ENCODE measurements at places on chromosomes 11 and 22.

GRCh38 chr11:116414357-116414880 lies 358.4 kb downstream of the BUD13 start:
- no peak for DNase-seq

DNA sequence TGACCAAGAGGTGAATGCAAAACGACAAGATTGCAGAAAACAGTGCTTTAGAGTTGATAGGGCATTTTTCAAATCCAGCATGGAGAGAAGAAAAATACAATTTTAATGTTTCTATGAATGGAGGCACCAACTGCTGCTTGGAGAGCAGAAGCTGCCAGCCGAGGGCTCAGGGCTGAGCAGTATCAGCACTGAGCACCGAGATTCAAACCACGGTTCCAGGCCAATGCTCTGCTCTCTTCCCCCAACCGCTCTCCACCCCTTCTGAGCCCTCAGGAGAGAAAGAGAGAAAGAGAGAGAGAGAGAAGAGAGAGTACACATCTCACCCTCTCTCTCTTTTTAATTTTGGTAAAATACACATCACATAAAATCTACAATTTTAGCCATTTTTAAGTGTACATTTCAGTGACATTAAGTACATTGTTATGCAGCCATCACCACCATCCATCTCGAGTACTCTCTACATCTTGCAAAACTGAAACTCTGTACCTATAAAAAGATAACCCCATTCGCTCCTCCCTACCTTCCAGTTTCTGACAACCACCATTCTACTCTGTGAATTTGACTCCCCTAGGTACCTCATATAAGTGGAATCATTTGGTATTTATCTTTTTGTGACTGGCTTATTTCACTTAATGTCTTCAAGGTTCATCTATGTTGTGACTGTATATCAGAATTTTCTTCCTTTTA lies 333.3 kb downstream of the MIAT start:
- no peak for DNase-seq

GRCh38 chr11:65595543-65596281 lies at the start of gene KCNK7:
Gene KCNK7 (minus strand): TSS chr11:65595800. CDS start chr11:65595772, 28 bp downstream.
- DNase-seq = no peak

DNA sequence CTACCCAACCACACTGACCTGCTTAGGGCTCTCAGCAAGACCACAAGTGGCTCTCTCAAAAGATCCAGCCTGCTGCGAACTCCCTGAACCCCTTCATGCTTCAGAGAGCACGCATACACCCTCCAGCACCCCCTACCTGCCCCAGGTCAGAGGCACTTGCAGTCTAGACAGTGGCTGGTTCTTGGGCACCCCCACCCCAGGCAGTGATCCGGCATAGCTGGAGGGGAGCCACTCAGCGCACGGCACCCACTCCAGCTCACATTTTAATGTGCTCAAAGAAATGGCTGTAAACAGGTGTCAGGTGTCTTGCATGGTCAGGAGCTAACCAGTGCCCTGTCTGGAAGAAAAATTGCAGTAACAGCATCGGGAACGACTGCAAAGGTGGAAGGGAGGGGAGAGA lies 140.8 kb downstream of the PKNOX2 start:
- DNase-seq = no peak

DNA sequence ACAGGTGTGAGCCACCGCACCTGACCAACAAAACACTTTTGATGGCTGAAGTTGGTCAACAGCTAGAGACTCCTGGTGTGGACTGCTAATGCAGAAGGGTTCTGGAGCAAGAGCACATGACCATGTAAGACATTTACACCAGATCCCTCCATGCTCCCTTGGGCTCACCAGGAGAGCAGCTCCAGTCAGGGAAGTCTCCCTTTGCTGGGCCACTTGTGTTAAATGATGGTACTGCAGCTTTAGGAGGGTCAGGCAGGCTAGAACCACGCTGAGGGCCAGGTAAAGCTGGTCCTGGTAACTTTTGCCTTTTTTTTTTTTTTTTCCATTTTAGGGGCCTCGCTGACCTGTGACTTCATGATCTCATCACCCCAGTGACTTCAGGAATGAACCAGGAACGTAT lies 146.4 kb downstream of the FBXO7 start:
- DNase-seq = no peak

- DNase-seq = no peak
Observed at GRCh38 chr11:729492-730074, 17.7 kb upstream of the TALDO1 start.

GRCh38 chr22:32849501-32849900 lies 48.0 kb downstream of the TIMP3 start:
- DNase-seq = no peak

DNA sequence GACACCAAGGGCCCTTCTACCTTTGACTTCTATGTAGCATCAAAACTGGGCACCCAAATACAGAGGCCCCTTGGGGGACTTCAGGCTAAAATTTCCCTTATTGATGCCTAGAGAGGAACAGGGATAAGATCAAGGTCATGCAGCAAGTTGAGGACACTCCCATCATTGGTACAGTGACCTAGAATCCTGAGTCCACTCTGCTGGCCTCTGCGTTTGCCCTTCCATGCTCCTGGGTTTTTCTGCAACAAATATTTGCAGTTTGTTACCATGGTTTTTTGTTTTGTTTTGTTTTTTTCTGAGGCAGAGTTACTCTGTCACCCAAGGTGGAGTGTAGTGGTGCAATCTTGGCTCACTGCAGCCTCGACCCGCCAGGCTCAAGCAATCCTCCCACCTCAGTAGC lies 64.2 kb downstream of the THAP12 start:
- no peak for DNase-seq

DNA sequence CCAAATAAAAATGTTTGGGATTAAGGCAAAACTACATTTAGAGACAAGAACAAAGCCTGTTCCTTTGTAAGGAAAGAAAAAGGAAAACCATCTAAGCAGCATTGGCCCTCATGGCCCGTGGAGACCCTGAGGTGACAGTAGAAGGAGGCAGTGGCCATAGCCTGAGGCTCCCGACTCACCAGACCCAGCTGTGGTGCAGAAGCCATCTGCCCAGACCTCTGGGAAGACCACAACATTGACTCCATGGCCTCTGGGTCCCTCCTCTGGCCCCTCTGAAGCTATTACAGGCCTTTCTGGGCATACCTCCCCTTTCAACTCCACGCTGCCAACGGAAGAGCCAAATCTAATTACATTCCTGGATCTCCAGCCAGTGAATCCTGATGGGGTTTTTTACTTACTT lies 6.4 kb downstream of the PRAME start:
- DNase-seq = no peak

DNA sequence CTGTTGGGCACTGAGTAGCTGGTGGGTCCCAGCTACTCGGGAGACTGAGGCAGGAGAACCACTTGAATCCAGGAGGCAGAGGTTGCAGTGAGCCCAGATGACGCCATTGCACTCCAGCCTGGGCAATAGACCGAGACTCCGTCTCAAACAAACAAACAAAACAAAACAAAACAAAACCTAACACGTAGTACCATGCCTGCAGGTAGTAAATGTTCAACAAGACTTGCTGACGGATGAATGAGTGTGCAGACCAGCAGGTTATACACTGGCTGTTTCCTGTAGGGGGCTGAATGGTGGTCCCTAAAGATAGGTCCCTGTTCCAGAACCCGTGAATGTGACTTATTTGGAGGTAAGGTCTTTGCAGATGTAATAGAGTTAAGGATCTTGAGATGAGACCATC lies 12.8 kb upstream of the MRGPRD start:
- DNase-seq = no peak

- DNase-seq = no peak
Observed at GRCh38 chr22:32219026-32219425, 14.2 kb upstream of the RFPL2 start.

GRCh38 chr11:128365044-128365443 lies 222.3 kb downstream of the ETS1 start:
- no peak for DNase-seq

GRCh38 chr11:69750108-69750850 lies 24.9 kb downstream of the FGF4 start:
- no peak for DNase-seq

DNA sequence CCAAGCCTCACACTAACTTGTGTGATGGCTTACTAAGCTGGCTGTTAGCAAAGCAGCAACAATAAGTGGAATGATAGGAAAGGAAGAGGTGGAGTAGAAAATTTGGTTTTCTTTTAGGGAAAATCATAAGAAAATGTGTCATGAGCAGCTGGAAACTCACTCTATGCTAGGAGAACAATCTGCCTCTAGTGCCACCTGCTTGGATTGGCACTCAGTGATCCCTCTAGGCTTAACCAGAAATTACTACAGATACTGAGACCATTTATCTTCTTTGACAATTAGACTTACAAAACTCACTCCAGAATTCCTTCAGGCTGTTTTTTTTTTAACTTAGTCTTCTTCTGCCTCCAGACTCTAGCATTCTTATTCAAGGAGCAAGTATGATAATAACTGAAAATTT lies 117.3 kb downstream of the CD44 start:
- DNase-seq = no peak

DNA sequence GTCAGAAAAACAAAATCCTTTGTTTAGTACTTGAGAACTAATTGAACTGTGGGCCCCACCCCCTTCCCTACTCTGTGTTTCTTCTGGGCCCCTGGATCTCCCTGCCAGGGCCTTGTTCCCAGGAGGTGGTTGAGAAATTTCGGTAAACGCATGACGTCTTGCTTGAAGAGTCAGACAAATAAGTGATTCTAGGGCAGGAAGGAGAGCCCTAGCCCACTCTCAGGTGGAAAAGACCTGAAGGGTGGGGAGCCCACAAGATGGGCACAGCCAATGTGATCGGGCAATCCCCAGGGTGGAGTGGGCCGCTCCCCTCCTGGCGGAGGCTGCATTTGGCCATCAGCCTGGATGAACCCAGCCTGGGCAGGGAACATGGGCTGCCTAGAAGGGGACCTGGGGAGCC lies 16.8 kb upstream of the P2RY2 start:
- no peak for DNase-seq

Measured in activated T-cell treated with anti-CD3 and anti-CD28 coated beads for 4 hours (primary cell).